ENCODE measurements at places on chromosomes 16 and 17.

DNA sequence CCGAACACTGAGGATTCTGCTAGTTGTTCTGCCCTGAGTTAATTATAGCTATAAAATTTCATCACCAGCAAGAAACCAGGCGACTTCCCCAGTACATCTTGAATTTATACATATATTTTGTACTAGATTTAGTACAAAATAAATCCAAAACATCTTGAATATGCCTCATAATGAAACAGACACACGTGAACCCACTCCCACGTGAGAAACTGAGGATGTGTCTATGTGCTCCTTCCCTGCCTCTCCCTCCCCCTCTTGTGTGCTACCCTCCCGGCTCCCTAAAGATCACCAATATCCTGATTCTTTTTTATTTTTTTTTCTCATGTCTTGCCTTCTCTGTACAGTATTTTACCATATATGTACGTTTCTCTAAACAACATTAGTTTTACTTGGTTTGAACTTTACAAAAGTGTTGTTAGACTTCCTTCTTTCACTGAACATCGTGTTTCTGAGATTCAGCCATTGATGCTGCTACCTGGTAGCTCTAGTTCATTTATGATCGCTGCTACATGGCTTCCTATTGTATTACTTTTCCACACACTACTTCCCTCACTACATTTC lies 1.1 kb upstream of the LCMT1 start:
- DNase-seq, result peak; percentile 58

DNA sequence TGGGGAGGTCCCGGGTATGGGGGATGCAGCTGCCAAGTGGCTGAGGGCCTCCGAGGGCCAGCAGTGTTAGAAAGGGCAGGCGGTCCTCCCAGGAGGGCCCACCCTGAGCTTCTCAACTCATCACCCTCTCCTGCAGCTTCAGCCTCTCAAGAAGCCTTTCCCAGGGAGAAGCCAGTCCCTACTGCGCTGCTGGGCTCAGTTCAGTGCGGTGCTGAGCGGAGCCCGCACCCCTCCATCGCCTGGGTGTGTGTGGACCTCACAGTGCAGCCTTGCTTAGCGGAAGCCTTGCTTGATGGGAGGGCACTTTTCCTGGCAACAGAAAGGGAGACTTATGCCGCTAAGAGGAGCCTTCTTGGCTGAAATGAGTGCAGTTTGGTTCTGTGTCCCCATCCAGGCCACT lies 3.5 kb upstream of the APRT start:
- no peak for DNase-seq

DNA sequence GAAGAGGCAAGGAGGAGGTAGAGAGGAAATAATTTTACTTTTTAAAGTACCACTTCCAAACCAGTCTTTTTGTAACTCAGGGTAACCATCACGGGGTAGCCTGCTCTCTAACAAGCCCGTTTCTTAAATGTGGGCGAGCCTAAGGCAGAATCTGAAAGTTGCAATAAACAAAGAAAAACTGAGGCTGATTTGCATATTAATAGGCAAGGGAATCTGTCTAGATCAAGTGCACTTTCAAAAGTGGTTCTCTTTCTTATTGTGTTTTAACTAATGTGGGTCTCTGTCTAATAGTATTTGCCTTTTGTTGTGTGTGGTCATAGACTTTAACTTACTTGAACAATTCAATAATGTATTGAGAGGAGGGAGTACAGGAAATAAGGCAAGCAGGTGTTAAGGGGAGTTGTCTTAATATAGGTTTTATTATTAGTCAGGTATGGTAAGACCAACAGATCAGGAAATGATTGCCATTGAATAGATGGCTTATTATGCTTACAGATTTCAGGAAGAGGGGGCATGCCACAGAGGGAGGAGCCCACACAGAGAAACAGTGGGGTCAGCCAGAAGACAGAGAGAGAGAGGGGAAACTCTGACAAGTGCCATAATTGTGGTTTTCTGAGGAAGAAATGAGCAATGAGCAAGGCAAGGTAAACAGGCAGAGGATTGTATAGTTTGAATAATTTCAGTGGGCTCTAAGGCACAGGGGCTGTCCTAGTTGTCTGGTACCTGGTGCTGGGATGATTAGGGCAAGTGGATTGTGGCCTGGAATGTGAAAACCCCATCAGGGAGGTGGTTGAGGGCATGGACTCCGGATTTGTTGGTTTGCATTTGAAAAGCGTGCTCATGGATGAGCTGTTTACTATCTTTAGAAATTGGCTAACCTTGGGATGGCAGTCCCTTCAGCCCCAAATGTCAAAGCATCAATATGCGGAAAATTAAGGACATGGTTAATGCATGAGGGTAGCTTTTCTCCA lies 237.2 kb downstream of the TOX3 start:
- no peak for DNase-seq

DNA sequence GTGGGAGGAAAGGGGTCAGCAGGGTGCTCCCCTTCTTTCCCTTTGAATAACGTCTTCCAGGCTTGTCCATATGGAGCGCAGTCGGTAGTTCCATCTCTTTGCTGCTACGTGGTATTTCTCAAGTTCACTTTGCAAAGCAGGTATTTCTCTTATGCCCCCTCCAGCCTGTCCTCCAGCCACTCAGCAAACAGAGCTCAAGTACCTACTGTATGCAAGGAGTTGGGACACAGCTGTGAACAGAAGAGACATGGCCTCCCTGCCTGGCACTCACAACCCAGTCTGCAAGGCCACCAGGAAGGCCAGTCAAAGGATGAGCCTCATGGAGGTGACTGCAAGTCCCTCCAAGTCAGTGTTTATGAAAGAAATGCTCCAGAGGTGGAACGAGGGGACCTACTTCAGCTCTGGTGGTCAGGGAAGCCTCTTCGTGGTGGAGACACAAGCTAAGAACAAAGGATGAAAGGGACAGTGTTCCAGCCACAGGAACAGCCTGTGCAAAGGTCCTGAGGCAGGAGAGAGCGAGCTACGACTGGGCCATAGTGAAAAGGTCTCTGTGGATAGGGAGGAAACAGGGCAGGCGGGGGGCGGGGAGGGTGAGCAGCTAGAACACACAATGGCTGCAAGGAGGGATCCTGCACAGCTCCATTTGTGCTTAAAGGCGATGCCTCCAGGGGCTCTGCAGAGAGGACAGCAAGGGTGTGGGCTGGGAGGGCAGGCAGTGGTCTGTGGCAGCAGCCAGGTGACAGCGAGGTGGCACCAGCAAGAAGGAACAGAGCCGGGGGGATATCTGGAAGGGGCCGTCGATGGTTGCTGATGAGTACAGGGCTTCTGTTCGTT lies 32.6 kb downstream of the PPL start:
- DNase-seq, result no peak

- DNase-seq, result no peak
These were observed 161.9 kb upstream of the XYLT1 start for GRCh38 chr16:17632667-17633066.

DNA sequence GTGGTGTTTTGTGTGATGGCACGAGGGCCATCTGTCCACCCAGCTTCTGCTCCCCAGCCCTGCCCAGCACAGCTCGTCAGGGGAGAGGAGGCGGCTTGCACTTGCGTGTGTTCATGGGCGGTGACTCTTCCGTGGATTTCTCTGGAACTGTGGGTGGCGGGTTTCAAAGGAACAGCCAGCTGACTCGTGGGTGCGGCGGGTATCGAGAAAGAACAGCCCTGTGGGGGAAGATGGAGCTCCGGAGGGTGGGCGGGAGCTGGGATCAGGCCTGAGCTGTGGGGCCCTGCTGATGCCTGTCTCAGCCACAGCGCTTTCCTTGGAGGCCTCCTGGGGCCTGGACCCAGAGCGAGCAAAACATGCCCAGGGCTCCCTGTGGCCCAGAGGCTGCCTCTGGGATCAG lies 13.2 kb downstream of the NAGPA start:
- DNase-seq, result no peak

GRCh38 chr17:57164814-57165213 lies 79.8 kb downstream of the AKAP1 start:
- no peak for DNase-seq

- DNase-seq, result no peak
These were observed 159.8 kb upstream of the SDK2 start for GRCh38 chr17:73803964-73804435.

DNA sequence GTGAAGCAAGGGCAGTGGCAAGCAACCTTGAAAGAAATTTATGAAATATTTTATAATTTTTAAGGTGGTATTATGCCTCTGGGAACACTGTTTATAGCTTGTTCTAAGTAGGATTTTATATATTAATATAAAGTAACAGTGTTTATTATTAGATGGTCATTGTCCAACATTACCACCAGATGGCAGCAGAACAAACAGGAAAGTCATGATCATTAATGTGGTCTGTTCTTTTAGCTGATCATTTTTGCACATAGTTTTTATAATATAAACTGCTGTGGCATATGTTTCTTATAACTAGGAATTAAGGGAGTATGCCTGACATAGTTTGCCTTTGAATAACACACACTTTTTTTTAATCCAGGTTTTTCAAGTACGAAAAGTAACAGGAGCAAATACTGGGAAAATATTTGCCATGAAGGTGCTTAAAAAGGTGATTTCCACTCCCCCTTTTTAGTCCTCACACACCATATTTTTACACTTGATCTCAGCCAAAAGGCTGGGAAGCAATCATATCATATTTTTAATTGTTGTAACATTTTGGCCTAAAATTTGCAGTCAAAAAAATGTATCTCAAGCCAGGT lies 21.4 kb downstream of the RPS6KB1 start:
- DNase-seq, result peak; percentile 50

GRCh38 chr16:31253642-31254045 lies 6.1 kb upstream of the ITGAM start:
- peak; percentile 80 for DNase-seq

- DNase-seq, result peak; percentile 36
These were observed 662 bp downstream of the WIPF2 start for GRCh38 chr17:40219594-40220338.

GRCh38 chr17:19614900-19615299 lies 33.7 kb upstream of the ALDH3A2 start:
- DNase-seq, result no peak

- DNase-seq, result no peak
These were observed 6.6 kb upstream of the SUPT4H1 start for GRCh38 chr17:58358408-58359172.

DNA sequence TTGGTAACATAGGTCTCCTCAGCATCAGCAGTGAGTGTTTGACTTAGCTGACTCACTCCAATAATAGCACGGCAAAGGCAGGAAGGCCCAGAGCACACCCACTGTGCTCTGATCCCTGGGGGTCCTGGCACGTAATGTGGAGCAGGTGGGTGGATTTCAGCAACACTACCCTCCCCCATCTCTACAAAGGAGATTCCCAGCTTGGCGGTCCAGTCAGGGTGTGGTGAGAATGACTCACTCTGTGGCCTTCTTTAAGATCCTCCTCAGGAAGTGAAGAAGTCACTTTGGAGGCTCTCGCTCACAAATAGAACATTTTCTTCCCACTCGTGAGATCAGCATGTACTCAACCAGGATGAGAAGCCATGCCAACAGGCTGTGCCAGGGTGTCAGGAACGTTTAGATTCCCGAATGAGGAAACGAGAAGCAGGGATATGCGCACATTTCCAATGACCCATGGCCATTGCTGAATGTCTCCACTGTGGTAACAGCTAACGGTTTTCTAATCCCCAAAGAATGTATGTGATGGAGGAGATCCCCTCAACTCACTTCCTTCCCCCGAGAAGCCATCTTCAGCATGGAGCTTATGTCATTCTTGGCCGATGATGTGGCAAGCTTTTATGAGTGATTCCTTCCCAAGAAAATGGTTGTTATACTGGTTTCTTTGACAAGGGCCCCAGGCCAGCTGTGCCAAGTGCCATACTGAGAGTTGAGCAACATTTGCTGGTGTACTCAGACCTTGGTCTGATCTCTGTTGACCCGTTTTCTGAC lies 365.2 kb downstream of the C16orf95 start:
- DNase-seq, result no peak

DNA sequence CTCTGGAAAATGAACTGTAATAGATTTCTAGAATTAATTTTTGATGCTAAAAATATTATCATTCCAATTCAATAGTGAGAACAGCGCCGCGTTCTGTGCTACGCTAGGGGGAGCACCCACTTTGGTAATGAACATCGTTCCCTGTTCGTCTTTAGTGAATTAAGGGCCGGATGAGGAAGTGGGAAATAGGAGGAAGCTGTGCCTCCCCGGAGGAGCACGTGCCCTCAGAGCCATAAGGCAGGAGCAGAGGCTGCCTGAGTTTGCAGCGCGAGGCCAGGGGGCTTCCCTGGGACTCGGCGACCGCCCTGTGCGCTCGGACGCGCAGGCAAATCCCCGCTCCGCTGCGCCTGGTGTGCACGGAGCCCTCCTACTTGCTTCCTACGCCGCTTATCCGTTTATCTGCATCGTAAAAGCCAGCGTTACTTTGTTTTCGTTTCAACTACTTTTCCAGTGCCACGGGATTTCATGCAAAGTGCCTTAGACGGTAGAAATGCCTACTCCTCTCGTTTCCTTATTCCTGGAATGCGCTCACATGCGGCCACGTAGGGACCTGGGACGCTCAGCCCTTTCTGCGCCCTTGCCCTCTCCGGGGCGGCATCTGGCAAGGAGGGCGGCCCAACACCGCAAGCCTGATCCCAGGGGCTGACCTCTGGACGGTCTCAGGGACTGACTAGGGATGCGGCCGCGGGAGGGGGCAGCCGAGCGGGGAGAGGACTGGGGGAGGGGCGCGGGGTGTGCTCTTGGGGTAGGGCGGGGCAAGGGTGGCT lies 76.4 kb downstream of the KCNJ12 start:
- DNase-seq, result peak; percentile 59

DNA sequence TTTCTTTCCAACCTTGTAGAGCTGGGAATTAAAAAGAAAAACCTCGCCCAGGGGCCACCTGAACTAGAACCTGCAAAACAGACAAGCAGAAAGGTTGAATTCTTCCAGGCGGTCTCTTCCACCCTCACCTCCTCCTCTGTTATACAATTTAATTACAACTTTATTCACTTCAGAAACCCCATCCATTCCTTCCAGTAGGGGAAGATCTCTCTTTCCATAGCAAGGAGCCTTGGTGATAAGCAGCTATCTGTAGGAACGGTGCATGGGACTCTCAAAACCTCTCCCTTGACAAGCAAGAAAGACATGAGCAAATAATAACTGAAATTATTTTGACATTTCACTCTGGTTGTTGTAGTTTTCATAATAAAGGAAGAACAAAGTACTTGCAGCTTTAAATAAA lies 176.0 kb downstream of the RBFOX1 start:
- DNase-seq, result no peak

GRCh38 chr16:65574326-65574966 lies 452.6 kb upstream of the CDH11 start:
- no peak for DNase-seq

GRCh38 chr16:75256696-75257343 lies 5.4 kb upstream of the BCAR1 start:
- no peak for DNase-seq

DNA sequence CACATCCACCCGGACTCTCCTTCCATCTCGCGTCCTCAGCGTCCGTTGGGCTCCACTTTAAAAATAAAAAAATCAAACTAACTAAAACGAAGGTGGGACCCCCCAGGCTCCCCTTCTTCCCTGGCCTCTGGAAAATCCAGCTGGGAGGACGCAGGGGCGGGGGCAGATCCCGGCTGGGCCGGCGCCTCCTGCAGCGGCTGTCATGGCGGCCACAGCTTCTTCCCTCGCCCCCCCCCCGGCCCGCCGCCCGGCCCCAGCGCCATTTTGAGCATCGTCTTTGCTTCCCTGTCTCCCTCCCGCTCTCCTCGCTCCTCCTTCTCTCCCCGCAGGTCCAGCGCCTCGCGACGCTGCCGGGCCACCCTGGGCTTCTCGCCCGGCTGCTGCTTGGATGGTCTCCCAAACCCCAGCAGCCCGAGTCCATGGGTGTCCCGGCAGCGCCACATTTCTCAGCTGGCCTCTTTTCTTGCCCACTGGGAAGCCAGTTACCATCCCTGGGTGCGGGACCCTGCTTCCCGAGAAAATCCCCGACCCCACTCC lies 3.3 kb downstream of the HOXB2 start:
- DNase-seq, result peak; percentile 43

Data from activated CD4-positive, alpha-beta T cell treated with anti-CD3 and anti-CD28 coated beads, Interleukin-2, Interleukin-6, amounts not matched to agents 100 ng/mL and 50 ng/mL, durations not matched to agents 16 hours and 8 hours (primary cell).